Left ventricle myocardium inferior (tissue), 1 donor: ENCODE measurements at places on chromosomes 6 and 20. TPM values are rescaled to one million over a fixed set of nuclear protein-coding genes. Genes with fewer than 3 reads are reported as not detected.

DNA sequence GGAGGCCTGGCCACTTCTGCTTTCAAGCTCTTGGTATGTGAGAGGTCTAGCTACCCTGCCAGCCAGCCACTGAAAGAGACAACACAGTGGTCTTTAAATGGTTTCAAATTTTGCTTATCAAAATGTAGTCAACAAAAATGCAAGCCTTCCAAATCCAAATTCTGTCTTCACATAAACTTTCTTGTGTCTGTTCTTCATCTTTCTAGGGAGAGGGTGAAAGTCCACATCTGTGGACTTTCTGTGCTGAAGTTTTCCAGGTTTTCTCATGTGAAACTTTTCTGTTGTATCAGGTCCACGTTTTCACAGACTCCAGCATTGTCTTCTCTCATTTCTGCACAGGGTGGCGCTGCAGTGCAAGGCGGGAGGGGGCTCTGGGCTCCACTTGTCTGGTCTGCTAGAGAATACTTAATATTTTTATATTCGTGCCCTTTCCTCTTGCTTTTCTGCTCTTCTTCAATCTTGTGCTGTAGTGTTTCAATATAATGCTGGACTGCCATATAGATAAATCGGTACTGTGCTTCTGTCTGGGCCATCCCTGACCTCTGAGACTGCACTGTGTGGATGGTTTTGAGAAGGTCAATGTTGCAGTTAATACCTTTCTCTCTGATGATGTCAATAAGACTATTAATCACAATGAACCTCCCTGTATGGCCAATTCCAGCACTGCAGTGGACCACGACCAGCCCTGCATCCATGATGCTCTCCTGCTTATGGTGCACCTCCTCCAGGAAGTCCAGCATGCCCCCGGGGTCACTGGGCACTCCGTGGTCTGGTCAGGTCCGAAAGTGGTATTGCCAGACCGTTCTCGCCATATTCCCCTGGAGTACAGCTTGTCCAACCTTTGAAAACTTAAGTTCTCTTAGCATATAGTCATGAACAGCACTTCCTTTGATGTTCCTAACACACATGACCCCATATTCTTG, 161.6 kb upstream of the TNFAIP3 start:
- DNase-seq: peak; percentile 56

The EYA4 gene
- 15.4 TPM for total RNA-seq

DNA sequence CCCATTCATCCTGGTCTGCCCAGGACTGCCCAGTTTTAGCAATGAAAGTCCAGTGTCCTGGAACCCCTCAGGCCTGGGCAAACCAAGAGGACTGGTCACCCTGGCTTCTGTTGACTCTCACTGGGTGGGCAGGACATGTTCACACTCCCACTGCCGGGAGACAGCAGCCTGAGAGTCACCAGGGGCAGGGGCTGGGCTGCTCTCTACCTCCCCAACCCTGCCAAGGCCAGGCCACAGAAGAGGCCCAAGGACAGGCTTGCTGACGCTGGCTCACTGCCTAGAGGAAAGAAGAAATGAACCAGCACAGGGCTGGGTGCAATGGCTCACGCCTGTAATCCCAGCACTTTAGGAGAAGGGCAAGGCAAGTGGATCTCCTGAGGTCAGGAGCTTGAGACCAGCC, 36.9 kb downstream of the C20orf203 start:
- DNase-seq: no peak

- DNase-seq: no peak
These were observed 63.5 kb upstream of the QKI start for GRCh38 chr6:163351013-163351412.

DNA sequence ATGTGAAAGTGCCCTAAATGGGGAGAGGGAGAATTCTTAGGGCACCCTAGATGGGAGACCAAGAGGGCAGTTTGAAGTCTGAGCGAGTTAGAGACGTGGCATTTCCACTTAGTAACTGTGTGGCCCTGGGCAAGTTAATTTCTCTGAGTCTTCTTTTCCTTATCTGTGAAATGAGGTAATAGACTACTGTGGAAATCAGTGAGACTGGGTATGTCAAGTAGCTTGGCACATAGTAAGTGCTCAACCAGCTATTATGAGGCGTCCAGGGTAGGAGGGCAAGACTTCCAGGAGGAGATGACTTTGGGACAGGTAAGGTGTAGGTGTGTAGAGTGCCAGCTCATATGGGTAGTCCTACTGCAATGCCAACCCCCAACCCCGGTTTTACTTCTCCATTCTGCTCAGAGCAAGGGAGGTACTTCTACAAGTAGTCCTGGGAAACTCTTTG, 770 bp downstream of the KIF3B start:
- DNase-seq: no peak

The MLIP gene
- 397 TPM for total RNA-seq

The RBM24 gene
- 189 TPM for total RNA-seq

- DNase-seq: no peak
These were observed 26.0 kb upstream of the CLVS2 start for GRCh38 chr6:122969999-122970533.

The CYP24A1 gene
- total RNA-seq: not detected

DNA sequence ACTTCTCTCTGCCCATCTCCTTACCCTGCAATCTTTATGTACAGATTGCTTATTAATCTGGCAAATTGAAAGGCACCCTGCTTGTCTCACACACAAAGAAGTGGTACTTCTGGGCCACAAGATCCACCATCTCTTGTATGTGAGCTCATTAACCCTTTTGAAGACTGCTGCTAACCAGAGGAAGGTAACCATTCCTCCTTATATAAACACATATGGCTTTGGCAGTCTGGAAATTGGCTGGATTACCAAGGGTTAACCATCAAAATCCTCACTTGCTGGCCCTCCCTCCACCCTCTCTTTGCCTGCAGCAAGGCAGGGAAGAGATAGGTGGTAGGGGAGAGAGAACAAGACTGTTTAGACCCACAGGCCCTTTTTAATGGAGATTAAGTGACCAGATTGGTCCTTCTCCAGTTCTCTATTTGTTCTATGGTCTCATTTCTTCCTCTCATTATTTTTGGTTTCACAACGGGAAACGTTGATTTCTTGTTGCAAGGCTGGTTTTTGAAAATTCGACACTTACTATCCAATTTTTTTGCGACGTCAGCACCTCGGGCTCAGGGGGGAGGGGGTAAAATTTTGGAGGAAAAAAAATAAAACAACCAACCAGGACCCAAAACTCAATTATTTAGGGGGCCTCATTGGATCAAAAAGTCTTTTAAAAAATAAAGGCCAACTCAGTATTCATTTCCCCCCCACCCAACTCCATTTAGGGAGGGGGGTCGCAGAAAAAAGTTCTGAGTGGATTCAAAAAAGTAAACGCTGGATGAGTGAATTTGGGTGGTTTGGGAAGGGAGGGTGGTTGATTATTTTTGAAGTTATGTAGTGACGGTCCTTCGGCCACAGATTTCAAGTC, 859 bp downstream of the PPP1R10 start:
- no peak for DNase-seq

DNA sequence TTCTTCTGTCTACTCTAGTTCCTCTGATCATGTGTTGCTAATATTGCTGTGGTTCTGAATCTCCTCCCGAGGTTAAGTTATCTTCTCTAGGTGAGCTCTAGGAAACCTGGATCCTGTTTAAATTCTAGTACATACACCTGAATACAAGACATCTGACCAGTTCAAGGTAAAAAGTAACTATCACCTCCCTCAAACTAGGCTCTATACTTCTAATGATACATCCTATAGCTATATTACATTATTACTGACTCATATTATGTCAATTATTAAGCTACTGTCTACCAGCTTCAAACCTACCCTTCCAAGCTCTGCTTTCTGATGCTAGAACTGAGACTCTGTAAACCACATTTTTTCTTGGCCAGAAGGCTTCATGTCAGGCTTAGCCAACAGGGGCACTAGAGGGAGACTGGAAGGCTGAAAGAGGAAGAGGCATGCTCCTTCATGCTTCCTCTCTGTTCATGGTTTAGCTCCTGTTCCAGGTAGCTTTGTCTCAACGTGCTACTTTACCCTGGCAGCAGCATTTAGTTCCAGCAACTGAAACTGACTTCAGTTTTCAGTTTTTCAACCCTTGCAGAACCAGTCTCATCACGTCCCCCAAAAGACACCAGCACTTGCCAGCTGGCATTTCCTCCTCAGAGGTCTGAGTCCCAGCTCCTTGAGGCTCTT, 148.4 kb upstream of the TOP1 start:
- DNase-seq: no peak

GRCh38 chr20:31679357-31680285, 41.9 kb downstream of the COX4I2 start:
- no peak for DNase-seq

The SLC35D3 gene
- 0.08 TPM for total RNA-seq
